ENCODE measurements at places on chromosomes 7 and 10.

GRCh38 chr7:12715372-12716133 is 28.1 kb downstream of the ARL4A start:
- DNase-seq = no peak

DNA sequence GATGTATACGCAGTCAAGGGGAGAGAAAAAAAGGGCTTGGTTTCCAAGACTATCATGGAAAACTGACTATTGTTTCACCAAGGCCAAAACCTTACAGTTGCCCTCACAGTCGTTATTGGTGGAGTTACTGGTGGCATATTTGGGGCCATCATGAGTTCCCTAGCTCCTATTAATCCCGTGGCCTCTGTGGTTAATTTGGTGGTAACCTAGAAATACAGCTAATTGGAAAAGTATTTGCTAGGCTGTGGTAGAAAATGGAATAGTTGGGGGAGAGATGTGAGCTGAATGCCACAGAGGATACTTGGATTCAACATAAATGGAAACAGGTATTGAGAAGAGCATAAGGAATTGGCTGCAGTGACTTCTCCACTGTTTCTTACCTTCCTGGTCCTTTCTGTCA is 450.7 kb downstream of the KCNMA1 start:
- DNase-seq = no peak

DNA sequence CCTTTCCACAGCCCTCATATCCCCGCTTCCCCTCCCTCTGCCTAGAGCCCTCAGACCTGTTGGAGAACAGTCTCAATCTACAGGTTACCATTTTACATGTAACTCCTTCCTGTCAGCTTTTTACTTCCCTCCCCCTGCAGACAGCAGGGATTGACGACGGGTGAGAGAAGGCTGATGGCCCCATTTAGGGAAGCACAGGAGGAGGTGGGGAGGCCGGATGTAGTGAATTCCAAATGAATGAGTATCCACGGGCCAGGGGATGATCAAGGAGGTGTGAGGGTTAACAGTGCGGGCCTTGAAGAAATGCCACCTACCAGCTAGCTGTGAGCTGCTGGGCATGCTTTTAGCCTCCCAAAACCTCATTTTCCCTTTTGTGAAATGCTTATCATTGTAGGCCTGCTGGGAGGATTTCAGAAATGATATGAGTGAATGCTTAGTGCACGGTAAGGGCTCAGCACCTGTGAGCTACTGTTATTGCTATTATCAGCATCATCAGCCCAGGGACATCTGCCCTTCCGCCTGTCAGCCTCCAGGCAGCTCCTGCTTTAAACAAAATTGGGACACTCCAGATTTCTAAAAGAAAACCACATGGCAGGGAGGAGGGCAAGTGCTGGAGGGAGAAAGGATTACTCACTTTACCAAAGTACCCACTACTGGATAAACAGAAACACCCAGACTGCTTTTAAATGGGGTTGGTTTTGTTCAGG is 6.5 kb upstream of the NANOS1 start:
- DNase-seq = no peak

DNA sequence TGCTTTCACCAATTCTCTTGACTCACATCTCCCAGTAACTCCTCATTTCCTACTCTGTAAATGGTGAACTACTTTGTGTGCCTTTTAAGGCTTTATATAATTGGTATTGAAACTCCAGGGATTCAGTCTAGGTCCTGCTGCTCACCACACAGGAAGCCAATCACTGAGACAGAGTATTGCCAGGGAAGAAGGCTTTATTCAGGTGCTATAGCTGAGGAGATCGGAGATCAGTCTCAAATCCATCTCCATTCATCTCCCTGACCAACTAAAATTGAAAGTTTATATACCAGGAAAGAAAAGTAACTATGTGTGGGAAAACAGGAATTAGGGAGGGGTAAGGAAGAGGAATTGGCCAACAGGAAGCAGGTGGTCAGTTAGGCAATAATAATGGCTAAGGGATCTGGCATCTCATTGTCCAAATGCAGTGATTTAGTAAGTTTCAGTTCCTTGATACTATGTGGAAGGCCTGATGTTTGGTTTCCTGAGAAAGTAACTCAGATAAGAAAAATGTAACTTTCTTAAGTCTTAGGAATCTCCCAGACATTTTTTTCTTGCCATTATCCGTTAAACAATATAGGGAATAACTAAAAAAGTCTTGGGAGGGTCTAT is 10.2 kb upstream of the SDHAF3 start:
- DNase-seq = no peak

DNA sequence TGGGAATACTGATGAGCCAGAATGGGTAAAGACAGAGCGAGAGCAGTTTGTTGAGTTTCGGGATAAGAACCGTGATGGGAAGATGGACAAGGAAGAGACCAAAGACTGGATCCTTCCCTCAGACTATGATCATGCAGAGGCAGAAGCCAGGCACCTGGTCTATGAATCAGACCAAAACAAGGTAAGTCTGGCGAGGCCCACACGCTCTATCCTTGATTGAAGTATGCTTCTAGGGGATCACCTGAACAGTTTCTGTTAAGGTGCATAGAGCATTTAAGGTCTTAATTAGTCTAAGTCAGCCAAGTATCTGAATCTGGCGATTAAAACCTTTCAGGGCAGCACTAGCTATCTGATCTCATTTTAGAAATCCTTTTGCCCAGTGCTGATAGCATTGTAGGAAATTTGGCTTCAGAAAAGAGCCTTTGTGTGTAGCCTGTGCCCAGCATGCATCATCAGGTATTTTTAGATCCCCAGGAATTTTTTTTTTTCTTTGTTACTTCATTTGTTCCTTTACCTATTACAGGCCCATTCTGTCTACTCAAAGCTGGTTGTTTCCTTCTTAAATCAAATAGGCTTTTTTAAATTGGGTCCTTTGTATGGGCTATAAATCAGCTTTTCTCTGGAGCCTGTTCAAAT is 8.0 kb downstream of the OPN1SW start:
- no peak for DNase-seq

DNA sequence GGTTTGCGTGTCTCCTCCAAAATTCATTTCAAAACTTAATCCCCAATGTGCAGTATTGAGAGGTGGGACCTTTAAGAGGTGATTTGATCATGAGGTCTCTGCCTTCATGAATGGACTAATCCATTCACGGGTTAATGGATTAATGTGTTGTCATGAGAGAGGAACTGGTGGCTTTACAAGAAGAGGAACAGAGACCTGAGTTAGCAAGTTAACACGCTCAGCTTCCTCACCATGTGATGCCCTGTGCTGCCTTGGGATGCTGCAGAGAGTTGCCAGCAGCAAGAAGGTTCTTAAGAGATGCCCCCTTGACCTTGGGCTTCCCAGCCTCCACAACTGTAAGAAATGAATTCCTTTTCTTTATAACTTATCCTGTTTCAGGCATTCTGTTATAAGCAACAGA is 3.7 kb upstream of the TCTN3 start:
- no peak for DNase-seq
